ENCODE measurements at places on chromosomes 4 and X.
A peak's percentile ranks its signal among the peaks of the same experiment; 100 is the strongest.

DNA sequence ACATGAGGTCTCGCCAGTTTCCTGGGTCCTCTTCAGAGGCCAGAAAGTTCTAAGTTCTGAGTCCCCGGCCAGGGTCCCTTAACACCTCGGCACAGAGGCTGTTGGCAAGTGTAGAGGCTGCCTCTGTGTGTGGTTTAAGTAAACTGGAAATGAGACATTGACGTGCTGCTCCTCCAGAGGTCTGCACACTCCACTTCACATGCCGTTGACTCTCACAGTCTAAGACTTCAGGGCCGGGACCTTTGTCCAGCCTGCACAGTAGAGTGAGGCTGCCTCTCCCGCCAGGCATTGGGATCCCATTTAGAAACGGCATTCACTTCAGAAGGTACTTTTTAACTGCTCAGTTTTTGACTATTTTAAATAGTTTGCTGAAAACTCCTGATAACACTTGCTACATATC, 10.6 kb upstream of the TADA2B start:
- no peak for DNase-seq

DNA sequence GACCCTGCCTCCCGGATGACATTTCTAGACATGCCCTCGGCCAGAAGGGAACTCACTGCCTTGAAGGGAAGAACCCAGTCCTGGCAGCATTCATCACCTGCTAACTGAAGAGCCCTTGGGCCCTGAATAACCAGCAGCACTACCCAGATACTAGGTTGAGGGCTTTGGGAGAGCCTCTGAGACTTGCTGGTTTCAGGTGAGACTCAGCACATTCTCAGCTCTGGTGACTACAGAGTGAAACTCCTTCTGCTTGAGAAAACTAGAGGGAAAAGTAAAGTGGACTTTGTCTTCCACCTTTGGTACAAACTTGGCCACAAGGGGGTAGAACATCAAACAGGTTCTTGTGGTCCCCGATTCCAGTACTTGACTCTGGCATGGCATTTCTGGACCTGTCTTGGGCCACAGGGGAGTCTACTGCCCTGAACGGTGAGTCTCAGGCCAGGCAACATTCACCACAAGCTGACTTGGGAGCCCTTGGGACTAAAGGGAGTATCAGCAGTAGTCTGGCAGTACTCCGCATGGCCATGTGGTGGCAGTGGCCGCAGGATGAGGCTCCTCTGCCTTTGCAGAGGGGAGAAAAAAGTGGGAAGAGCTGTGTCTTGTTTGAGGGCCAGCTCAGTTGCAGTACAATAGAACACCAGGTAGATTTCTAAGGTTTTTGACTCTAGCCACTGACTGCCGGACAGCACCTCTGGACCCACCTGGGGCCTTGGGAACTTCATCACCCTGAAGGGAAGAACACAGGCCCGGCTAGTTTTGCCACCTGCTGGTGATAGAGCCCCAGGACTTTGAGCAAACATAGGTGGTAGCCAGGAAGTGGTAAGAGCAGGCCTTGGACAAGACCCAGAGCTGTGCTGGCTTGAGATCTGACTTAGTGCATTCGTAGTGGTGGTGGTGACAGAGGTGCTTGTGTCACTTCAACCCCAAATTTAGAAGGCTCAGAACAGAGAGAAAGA, 414.8 kb downstream of the OPHN1 start:
- no peak for DNase-seq

DNA sequence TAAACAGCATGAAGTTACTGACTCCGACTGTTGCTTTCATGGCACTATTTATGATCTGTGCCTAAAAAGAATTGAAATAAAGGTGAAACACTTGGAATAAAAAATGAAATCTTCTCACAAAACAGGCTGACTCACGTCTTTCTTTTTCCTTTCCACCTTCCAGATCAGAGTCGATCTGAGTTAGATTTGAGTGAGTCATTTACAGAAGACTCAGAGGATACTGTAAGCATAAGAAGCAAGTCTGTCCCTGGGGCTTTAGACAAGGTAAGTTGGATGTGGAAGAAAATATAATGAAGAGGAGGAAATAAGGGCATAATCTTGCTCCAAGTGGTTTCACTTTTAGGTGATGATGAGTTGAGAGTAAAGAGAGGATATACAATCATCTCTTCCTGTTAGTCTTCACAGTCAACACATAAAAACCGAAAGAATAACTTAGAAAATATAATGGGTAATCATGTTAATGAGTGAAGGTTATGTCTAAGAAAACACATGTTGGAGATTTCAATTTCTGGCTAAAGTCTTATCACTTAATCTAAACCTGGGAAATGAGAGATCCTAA, 89.7 kb downstream of the SYTL5 start:
- no peak for DNase-seq

DNA sequence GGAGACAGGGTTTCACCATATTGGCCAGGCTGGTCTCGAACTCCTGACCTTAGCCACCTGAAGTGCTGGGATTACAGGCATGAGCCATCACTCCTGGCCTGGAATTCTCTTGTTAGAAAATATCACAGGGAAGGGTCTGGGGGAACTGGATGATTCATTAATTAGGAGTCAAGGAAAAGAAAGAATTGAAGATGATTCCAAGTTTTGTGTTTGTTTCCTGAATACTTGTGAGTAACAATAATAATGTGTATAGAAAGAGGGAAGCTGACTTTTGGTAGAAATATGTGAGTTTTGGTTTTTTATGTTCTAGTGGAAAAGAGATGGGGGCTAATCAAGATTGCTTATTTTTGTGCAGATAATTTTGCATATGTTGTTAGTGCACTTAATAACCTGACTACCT, 77.3 kb upstream of the CLNK start:
- no peak for DNase-seq

DNA sequence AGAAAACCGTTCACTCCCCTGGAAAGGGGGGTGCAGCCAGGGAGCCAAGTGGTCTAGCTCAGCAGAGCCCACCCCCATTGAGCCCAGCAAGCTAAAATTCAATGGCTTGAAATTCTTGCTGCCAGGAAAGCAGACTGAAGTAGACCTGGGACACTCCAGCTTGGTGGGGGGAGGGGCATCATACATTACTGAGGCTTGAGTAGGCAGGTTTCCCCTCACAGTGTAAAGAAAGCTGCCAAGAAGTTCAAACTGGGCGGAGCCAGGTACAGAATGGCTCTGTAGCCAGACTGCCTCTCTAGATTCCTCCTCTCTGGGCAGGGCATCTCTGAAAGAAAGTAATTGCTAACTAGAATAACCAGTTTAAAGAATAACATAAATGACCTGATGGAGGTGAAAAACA, 372.3 kb upstream of the F9 start:
- DNase-seq: no peak

DNA sequence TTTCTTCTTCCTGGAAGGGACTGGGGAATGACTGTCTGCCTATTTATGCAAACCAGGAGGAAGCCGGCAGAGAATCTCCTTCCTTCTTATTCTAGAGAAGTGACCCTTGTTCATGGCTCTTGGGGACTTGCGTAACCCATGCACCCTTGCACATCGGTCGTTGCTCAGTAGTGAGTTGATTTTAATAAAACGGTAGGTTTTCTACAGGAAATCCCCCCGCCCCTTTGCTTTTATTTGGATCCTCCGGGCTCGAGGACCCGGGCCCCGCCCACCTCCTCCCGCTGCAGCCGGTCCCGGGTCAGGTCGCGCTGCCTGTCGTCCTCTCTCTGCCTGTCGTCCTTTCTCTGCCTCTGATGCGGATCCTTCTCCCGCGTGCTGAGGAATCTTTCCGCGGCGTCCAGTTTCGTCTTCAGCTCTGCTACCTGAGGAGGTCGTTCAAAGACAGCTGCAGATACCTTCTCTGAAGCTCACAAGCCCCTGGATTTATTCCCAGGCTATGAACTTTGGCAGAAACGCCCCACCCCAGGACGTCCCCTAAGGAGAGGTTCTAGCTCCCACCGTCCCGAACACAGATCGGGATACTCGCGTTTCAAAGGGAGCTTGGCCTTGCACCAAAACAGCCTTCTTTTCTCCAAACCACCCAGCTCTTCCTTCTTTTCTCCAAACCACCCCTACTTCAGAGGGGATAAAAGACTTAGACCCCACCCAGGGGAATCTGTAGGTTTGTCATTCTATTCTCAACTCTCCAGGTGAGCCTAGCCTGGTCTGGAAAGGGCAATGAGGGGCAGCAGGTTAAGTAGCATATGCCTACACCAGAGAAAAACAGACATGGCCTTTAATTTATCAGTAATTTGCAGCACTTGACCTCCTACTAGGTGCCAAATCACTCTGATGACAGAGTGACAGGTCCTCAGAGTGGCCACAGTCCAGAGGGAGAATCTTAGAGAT, 7.0 kb downstream of the TNIP3 start:
- peak; percentile 23 for DNase-seq

DNA sequence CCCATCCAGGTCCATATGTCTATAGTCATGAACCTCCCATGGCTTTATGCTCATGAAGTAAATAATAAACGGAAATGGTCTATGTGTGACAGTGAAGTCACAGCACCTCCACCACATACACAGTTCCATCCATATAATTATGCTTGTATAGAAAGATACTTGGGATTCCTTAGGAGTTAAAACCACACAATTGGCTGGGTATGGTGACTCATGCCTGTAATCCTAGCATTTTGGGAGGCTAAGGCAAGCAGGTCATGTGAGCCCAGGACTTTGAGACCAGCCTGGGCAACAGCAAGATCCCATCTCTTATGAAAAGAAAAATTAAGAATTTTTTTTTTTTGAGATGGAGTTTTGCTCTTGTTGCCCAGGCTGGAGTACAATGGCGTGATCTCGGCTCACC, 55.6 kb upstream of the RBM47 start:
- no peak for DNase-seq

- no peak for DNase-seq
Observed at GRCh38 chr4:136307765-136308164, 1224.5 kb downstream of the PCDH18 start.

DNA sequence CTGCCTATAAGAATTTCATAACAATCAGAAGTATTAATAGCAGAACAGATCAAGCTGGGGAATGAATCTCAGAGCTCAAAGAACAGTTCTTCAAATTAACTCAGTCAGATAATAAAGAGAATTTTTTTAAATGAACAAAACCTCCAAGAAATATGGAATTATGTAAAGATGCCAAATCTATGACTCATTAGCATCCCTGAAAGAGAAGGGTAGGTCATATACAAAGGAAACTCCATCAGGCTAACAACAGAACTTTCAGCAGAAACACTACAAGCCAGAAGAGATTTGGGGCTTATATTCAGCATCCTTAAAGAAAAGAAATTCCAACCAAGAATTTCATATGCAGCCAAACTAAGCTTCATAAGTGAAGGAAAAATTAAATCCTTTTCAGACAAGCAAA, 28.6 kb downstream of the CBR4 start:
- no peak for DNase-seq

DNA sequence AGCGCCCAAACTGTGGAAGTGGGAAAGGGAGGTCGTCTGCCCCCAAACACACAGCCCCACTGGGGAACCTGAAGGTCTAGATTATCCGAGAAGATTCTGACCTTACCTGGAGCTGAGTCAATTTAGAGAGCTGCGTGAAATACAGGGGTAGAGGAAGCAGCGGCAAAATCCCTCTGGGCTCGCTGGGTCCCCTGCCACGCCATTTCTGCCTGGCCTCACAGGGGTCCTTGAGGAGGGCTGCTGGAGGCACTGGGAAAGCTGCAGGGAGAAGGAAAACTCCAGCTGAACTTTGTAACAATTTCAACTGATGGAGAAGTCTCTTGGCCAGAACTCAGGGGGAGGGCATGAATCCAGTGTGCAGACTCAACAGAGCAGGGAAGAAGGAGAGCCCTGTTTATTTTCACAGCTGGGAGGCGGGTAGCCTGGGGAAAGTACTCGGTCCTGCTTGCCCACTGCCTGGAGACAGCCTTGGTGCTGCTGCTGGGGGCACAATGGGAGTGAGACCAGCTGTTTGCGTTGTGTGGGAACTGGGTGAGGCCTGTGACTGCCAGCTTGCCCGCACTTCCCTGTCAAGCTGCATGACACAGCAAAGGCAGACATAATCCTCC, 93.2 kb upstream of the MAPK10 start:
- peak; percentile 48 for DNase-seq

- DNase-seq: peak; percentile 62
Observed at GRCh38 chr4:140149846-140150635, 3.9 kb downstream of the MAML3 start.

DNA sequence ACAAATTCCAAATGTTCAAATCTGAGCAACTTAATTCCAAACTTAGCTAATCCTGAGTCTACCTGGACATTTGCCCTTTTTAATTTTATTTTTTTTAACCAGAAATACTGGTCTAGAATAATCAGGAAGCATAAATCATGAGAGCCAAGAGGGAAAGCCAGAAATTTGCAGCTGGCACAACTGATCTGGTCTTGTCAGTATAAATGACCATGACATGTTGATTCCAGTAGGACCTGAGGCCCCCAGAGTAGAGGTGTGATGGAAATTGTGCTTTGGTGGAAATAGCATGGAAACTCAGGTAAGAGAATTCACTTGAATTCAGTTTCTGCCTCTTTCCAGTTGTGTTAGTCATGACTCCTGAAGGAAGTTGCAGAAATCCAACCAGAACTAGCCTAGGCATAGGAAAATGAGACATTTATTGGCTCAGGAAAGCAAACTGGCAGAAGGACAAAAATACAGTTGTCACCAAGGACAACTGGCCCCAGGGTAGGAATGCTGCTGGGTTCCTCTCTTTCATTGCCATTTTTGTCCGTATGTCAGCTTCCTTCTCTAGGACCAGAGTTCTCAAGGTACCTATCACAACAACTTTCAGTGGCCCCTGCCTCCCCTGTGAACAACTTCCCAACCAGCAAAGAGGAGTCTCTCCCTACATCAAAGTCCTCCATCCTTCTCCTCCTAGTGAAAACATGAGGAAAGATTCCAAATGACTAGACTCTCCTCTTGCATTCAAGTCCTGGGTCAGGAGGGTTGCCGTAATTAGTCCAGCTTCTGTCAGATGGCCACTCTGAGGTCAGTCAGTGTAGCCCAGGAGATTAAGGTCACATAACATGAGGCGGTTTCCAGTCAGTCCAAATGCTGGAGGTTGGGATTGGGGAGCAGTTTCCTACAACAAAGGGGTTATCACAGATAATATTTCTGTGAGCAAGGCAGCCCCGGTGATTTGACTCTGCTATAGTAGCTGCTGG, 29.3 kb upstream of the MYOZ2 start:
- no peak for DNase-seq

GRCh38 chrX:39242187-39242586, 440.9 kb downstream of the MID1IP1 start:
- peak; percentile 29 for DNase-seq

GRCh38 chr4:169756971-169757574, 671 bp downstream of the HPF1 start:
- no peak for DNase-seq

GRCh38 chr4:88719381-88719780, 21.8 kb upstream of the NAP1L5 start:
- no peak for DNase-seq

GRCh38 chr4:73676861-73677323, 56.7 kb upstream of the RASSF6 start:
- DNase-seq: no peak

DNA sequence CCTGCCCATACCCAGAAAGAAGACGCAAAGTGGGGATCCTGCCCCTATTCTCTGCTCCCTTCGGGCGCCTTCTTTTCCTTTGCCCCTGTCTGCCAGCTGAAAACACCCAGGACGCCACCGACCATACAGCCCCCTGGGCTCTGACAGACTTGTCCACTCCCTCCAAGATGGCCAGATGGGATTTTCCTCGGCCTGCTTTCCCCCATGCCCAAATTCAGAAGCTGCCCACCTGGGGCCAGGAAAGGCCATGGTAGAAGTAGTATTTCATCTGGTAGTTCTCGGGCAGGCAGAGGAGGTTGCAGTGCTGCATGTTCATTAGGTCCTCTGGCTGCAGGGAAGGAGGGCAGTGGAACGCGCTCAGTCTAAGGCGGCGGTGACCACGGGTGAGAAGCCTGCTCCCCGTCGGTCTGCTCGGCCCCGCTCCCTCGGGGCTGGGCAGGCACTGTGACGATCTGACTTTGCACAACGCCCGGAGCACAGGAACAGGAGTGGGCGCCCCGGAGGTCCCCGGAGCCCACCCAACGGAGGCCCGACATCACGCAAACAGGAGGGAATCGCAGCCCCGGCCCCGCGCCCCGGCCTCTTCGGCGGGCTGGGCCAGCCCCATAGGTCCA, 582 bp downstream of the NAA10 start:
- no peak for DNase-seq
